ENCODE measurements at places on chromosomes 4 and X. TPM values are rescaled to one million over a fixed set of nuclear protein-coding genes. Genes with fewer than 3 reads are reported as not detected.

Gene KCNE5
- total RNA-seq: 0.14 TPM

Gene CXCL5
- 31.0 TPM for total RNA-seq

Gene NAAA
- 24.6 TPM for total RNA-seq

Gene CTAG2
- not detected for total RNA-seq

Gene INTU
- 1.0 TPM for total RNA-seq

Gene H2BW2
- total RNA-seq: not detected

Gene RIPPLY1
- 0.11 TPM for total RNA-seq

Gene FOXP3
- 0.07 TPM for total RNA-seq

Gene RNF212
- 2.8 TPM for total RNA-seq

Data from A549 treated with AZD2906 at 1 μM for 4 hours (cell line).